ENCODE measurements at places on chromosomes 1 and 21.

- no peak for DNase-seq
- H3K4me3 ChIP-seq: no peak overlapping the region
- no peaks in the 10 kb centered on the region for H3K36me3 ChIP-seq
- peak overlapping the region; percentile 96 for H3K27ac ChIP-seq
- no peaks in the 10 kb centered on the region for H3K27me3 ChIP-seq
These were observed 17.6 kb downstream of the HSPG2 start for GRCh38 chr1:21919520-21919919.

DNA sequence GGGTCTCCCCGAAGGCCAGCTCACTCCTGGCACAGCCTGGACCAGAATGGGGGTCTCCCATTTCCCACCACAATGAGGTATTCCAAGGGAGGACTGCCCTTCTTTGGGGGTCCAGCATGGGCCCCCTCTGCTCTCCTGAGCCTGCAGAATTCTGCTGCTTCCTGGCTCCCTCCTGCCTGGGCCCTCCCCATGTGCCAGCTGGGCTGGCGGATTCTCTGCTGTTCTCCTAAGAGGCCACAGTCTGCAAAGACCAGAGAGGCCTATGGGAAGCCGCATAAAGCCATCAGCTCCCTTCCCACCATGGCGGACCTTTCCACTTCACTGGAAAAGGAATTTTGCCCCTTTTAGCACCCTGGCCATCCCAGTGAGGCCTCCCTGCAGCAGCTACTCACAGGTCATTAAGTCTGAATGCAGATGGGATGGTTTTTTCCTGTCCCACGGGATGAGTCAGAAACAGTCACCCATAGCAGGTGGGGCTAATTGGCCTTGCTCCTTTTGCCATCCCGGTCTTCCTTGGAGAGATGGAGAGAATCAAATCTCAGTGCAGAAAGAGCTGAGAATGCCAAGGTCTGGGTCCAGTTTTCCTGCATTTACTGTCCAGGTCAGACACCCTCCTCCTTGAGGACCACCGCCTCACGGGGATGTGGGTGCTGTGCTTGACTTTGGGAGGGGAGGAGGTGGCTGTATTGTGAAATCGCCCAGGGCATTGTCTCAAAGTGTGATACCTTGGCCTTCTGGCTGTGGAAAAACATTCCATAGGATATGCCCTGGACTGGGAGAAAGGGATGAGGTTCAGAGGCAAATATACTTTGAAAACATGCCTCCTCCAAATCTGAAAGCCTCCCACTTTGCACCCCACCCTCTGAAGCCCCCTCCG is 23.2 kb downstream of the MYBPH start:
- H3K4me1 ChIP-seq: no peaks in the 10 kb centered on the region
- H3K27ac ChIP-seq: no peak overlapping the region
- DNase-seq: no peak
- H3K27me3 ChIP-seq: no peaks in the 10 kb centered on the region
- H3K4me3 ChIP-seq: no peak overlapping the region

DNA sequence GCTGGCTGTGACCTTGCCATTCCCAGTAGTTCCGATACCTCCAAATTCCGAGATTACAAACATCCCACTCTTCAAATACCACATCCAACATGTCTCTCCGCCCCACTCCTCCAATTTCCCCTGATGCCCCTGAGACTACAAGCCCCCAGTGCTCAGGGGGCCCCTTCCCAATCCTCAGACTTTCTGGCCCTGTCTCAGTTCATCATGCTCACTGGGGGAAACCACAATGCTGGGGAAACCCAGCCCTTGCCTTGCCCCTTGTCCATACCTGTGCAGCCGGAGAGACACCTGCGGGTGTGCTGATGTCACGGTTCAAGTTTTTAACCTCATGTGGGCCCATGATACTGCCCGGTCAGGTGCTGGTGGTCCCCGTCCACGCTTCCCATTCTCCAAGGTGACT is 226.6 kb downstream of the CAMTA1 start:
- DNase-seq: no peak
- H3K27me3 ChIP-seq: no peaks in the 10 kb centered on the region

GRCh38 chr1:201540846-201541735 is 2.2 kb downstream of the NAV1 start:
- H3K27ac ChIP-seq: peak overlapping the region; percentile 90
- peaks cover 72% of the 10 kb centered on the region for H3K4me1 ChIP-seq
- DNase-seq: no peak
- no peaks in the 10 kb centered on the region for H3K27me3 ChIP-seq
- no peaks in the 10 kb centered on the region for H3K36me3 ChIP-seq

- no peaks in the 10 kb centered on the region for H3K27me3 ChIP-seq
- DNase-seq: no peak
- H3K4me1 ChIP-seq: peaks cover 7% of the 10 kb centered on the region
- no peak overlapping the region for H3K27ac ChIP-seq
- no peak overlapping the region for H3K4me3 ChIP-seq
These were observed 330.5 kb downstream of the SRGAP2C start for GRCh38 chr1:121515235-121515634.

- H3K36me3 ChIP-seq: no peaks in the 10 kb centered on the region
- no peak overlapping the region for H3K27ac ChIP-seq
- H3K4me1 ChIP-seq: peaks cover 15% of the 10 kb centered on the region
- H3K27me3 ChIP-seq: no peaks in the 10 kb centered on the region
- no peak overlapping the region for H3K4me3 ChIP-seq
These were observed 12.9 kb downstream of the DESI2 start for GRCh38 chr1:244665771-244666217.

DNA sequence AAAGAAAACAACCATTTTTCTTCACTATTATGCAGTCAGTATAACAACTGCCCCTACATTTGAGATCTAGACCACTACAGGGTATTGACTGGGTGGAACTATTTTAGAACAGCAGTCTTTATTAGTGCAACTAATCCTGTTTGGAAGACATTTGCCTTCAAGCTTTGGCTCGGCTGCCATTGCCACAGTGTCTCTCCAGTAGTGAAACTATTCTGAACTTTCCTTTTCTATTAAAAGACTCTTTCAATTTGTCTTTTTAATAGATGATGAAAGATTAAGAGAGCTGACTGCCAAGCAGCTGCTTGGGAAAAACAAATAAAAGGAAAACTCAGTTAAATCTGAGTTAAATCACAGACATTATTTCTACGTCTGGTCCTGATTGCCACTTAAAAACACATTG is 49.3 kb downstream of the LPGAT1 start:
- no peak for DNase-seq
- H3K36me3 ChIP-seq: peaks cover 18% of the 10 kb centered on the region
- H3K27me3 ChIP-seq: no peaks in the 10 kb centered on the region
- no peak overlapping the region for H3K27ac ChIP-seq
- peaks cover 13% of the 10 kb centered on the region for H3K4me1 ChIP-seq

DNA sequence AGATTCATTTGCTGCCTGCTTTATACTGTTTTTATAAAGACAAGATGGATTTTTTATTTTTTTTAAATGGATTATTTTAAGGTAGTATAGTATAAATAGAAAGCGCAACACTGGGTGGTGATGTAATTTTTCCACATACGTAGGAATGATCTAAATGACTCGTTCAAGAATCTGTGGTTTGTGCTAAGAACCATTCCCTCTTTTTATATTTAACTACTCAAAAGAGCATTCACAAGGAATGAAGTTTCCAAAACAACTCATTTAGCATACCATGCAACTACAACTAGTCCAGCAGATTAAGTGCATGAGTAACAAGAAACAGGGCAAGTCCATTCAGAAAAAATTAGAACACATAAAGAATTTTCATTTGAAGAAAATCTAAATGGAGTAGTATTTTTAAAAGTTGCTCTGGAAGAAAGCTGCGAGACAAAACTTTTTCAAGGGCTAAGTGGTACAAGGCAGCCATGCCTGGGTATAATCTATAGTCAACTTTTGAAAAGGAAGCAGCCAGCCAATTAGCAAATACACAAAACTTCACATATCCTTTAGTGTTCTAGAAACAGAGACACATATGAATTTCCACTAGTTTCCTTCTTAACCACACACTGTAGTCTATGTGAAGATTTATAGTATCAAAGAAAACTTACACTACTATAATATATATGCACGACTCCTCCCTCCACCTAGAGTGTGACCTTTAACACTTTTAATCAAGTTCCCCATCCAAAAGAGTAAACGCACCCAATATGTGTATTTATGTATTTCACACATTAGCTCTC is 23.4 kb downstream of the GTF2B start:
- no peaks in the 10 kb centered on the region for H3K27me3 ChIP-seq
- DNase-seq: no peak
- H3K36me3 ChIP-seq: peaks cover 4% of the 10 kb centered on the region
- H3K4me3 ChIP-seq: no peak overlapping the region
- no peak overlapping the region for H3K27ac ChIP-seq
- peaks cover 32% of the 10 kb centered on the region for H3K4me1 ChIP-seq

DNA sequence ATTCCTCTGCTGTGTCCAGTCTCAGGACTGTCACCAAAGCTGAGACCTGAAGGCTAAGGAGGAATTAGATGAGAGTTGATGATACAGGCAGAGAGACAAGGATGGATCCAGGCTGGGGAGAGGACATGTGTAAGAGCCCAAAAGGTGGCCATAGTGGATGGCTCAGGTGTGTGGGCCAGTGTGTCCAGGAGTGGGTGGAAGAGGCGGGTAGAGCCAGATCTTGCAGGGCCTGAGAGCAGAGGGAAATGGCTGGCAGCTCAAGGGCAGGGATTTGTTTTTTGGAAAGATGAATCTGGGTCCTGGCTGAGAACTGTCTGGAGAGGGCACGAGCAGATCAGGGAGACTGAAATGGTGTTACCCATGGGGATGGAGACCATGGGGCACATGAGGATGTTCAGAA is 38.1 kb downstream of the AZIN2 start:
- no peak overlapping the region for H3K27ac ChIP-seq
- no peak overlapping the region for H3K4me3 ChIP-seq
- H3K27me3 ChIP-seq: no peaks in the 10 kb centered on the region
- H3K36me3 ChIP-seq: no peaks in the 10 kb centered on the region
- DNase-seq: no peak
- H3K4me1 ChIP-seq: no peaks in the 10 kb centered on the region

- no peaks in the 10 kb centered on the region for H3K36me3 ChIP-seq
- H3K27me3 ChIP-seq: no peaks in the 10 kb centered on the region
- no peak overlapping the region for H3K4me3 ChIP-seq
- peaks cover 18% of the 10 kb centered on the region for H3K4me1 ChIP-seq
- H3K27ac ChIP-seq: no peak overlapping the region
These were observed 16.7 kb upstream of the TTLL10 start for GRCh38 chr1:1157033-1157365.

All from vagina (tissue), 2 donors.